Stimulated activated CD4-positive, alpha-beta T cell treated with anti-CD3 and anti-CD28 coated beads, Interleukin-1b, Interleukin-23, amount 100 ng/mL, for 1 hour (primary cell): ENCODE measurements at places on chromosomes 1 and 21.

DNA sequence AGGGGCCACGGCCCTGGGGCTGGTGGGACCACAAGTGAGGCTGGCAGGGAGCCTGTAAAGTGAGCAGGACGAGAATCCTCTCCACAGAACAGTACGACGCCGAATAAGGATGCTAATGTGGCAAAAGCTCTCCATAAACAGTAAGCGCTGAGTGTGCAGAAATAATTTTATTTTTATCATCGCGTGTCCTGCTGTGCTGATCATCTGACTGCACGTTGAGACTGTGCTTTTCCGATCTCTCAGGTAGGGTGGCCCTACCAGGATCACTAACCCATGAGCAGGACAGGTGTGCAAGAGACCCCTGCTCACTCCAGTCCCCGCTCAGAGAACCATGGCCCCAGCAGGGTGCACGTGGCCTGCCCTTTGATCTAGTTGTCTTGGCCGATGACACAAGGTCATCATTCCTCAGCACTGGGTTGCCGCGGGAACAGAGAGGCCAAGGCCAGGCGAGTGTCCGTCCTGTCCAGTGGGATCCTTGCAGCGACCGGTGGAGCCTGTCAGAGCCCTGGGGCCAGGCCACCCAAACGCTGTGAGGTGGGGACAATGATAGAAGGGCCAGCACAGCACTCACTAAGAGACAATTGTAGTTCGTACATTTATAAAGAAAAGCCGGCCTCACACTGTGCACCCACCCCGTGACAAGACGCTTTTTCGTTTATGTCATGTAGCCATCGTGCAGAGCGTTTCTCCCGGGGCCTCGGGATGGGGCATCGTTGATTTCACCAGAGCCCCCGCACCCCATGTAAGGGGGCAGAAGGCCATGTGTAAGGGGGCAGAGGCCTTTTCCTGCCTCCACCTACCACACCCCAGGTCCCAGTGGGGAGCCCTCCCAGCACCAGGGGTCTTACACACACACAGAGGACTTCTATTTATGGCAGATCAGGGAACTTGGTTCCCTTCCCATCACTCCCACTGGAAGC is 52.7 kb upstream of the ADARB1 start:
- no peak for DNase-seq

DNA sequence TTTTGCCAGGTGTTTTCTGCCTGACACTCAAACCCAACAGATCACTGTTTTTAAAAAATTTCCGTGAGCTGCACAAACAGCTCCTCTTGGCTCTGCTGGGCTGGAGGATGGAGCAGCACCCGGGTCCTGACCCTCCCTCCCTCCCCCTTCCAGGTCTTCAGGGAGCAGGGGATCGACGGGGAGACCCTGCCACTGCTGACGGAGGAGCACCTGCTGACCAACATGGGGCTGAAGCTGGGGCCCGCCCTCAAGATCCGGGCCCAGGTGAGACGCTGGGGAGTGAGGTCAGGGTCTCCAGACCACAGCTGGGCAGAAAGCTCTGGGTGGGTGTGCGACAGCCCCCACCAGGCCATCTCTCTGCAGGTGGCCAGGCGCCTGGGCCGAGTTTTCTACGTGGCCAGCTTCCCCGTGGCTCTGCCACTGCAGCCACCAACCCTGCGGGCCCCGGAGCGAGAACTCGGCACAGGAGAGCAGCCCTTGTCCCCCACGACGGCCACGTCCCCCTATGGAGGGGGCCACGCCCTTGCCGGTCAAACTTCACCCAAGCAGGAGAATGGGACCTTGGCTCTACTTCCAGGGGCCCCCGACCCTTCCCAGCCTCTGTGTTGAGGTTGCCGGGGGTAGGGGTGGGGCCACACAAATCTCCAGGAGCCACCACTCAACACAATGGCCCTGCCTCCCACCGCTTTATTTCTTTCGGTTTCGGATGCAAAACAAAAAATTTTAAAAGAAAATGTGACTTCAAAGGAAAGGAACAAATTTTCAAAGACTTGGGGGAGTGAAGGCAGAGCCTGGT is 15.3 kb downstream of the NOC2L start:
- DNase-seq = no peak

- DNase-seq = no peak
Measured at GRCh38 chr1:26364956-26365355, 7.6 kb downstream of the ZNF683 start.

GRCh38 chr1:75124510-75124909 is 9.7 kb upstream of the LHX8 start:
- DNase-seq = no peak

- no peak for DNase-seq
Measured at GRCh38 chr1:236023926-236024565, 40.8 kb downstream of the NID1 start.

DNA sequence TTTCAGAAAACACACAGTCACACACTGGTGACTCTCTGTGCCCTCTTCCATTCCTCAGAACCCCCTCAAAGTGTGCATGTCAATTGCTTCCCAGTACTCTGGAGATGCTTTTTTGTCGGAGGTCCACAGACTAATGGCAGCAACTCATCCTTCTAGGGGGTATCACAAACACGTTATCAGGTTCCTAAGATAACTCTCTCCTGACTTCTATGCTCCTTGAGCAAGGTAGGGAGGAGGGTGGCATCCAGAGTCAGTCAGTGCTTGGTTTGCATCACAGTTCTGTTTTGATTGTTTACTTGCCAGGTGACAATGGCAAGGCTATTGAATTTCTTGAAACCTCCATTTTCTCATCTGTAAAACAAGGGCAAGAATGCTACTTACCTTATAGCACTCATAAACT is 39.4 kb upstream of the DYNLT5 start:
- no peak for DNase-seq

- no peak for DNase-seq
Measured at GRCh38 chr1:39761557-39762260, 9.4 kb downstream of the OXCT2 start.

DNA sequence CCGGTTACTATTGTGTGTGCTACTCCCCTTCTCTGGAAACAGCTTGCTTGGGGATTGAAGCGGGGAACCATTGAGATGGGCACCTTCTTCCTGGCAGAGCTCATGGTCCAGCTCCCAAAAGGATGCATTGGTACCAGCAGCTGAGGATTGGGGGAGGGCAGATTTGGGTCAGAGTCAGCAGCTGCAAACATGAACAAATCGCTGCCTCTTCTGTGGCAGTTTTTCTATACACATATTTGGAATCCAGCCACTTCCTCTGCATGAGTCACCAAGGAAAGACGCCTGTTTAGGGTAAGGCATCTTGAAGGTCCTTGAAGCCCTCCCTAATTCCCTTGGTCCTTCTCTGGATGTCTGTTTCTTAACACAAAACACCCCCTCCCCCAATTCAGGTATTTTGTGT is 104.7 kb downstream of the DAB1 start:
- DNase-seq = no peak

- peak; percentile 18 for DNase-seq
Measured at GRCh38 chr21:41121785-41122415, 46.1 kb upstream of the BACE2 start.

- DNase-seq = no peak
Measured at GRCh38 chr1:218592688-218593087, 247.6 kb downstream of the TGFB2 start.

DNA sequence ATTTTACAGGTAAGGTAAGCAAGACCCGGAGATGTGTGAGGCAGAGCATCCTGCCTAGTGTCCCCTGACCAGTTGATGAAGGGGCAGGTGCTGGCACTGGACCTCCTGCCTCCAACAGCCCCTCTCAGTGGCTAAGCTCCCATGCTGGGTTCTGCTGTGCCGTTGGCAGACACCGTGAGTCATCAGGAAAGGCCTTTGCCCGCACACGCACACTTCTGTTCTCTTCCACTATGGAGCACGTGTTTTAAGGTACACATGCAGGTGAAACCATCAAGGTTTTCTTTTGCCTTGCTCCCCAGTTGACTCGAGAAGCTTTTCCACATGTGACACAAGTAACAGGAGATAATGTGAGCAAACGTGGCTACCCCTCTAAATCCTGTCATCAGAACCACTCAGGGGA is 207.9 kb downstream of the RRAGC start:
- DNase-seq = no peak

DNA sequence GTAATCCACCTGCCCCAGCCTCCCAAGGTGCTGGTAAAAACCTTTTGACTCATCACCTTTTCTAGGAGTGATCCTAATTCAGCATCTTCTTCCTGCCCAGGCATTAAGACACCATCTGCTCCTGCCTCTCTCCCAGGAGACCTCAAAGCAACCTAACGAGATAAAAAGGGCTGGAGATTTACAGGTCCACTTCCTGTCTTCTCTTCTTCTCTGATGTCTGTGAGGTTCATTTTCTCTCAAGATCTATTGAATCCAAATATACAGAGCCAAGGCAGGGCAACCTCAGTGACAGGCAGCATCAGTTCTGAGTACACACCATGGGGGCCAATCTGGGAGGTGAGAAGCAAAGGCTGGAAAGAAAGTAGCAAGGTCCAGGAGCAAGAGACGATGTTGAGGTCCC is 219.4 kb downstream of the SETD4 start:
- DNase-seq = no peak

- no peak for DNase-seq
Measured at GRCh38 chr1:68623700-68624099, 126.8 kb upstream of the DEPDC1 start.

GRCh38 chr1:78070210-78070609 is 24.4 kb downstream of the GIPC2 start:
- DNase-seq = no peak

GRCh38 chr1:153697191-153698019 is 18.9 kb downstream of the NPR1 start:
- DNase-seq = no peak

GRCh38 chr1:241697640-241698018 is 45.5 kb downstream of the WDR64 start:
- no peak for DNase-seq

GRCh38 chr1:161721738-161722343 is 497 bp downstream of the FCRLB start:
- no peak for DNase-seq
